HCT116 (cell line): ENCODE measurements at places on chromosomes 1 and 21. TPM values are rescaled to one million over a fixed set of nuclear protein-coding genes. Genes with fewer than 3 reads are reported as not detected.

The C1orf232 gene
- total RNA-seq: not detected

GRCh38 chr1:7299329-7299799 is 471.7 kb upstream of the VAMP3 start:
- no peaks in the 10 kb centered on the region for H3K36me3 ChIP-seq
- no peaks in the 10 kb centered on the region for H3K27me3 ChIP-seq
- H3K4me1 ChIP-seq: peaks cover 55% of the 10 kb centered on the region
- peak overlapping the region; percentile 85 for H3K27ac ChIP-seq

The KCNA3 gene
- total RNA-seq: 0.07 TPM

DNA sequence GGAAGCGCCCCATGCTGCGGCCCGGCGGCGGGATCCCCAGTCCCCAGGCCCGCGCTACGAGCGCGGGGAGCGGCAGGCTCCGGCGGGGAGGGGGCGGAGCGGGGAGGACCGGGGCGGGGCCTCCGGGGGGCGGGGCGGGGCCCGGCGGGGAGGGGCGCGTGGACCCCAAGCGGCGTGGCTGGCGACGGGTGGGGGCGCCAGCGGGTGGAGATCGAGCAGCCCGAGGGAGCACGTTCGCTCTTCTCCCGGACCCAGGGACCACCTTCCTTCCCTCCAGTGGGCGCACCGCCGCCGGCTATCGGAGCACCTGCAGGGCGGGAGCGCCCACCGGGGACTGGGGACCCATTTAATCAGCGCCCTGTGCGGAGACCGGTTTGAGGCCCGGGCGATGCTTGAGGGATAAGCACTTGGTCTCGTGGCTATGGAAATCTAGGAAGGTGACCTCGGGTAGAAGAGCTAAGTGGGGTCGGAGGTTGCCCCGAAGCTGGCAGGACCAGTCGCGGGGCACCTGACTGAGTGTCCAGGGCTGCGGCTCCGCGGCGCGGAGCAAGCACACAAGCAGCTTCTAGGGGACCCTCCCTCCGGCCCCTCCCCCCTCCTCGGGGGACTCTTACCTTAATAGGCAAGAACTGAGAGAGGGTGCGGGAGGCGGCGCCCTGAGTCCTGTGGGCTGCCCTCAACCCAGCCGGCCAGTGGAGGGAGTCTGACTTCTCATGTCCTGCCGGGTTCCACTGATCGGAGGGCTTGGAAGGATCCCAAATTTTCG is at the start of gene TSPAN2:
Gene TSPAN2, minus strand, starts transcription at position 84 of the 766 bp plus-strand sequence. Its CDS starts 71 bp downstream, at position 13.
- H3K4me1 ChIP-seq: 0 out of 2 replicates have a peak, but pooled peaks cover 4% of the 10 kb centered on the region
- no peaks in the 10 kb centered on the region for H3K36me3 ChIP-seq
- no peak within 1 kb of the TSS for H3K27ac ChIP-seq
- H3K4me3 ChIP-seq: peak within 1 kb of the TSS; percentile 43
- H3K27me3 ChIP-seq: no peaks in the 10 kb centered on the region

The FMOD gene
- not detected for total RNA-seq

- no peak overlapping the region for H3K4me3 ChIP-seq
- DNase-seq: peak; percentile 84
- H3K36me3 ChIP-seq: no peaks in the 10 kb centered on the region
- peaks cover 25% of the 10 kb centered on the region for H3K27me3 ChIP-seq
Measured at GRCh38 chr1:29513357-29513756, 277.0 kb downstream of the PTPRU start.

The CR1L gene
- 0.15 TPM for total RNA-seq

GRCh38 chr1:41890825-41891198 is 27.9 kb downstream of the HIVEP3 start:
- H3K27me3 ChIP-seq: no peaks in the 10 kb centered on the region
- H3K36me3 ChIP-seq: no peaks in the 10 kb centered on the region
- no peak for DNase-seq
- no peak overlapping the region for H3K4me3 ChIP-seq
- H3K4me1 ChIP-seq: peaks cover 21% of the 10 kb centered on the region

The RGS18 gene
- total RNA-seq: not detected

- no peaks in the 10 kb centered on the region for H3K36me3 ChIP-seq
- no peak overlapping the region for H3K4me3 ChIP-seq
- H3K4me1 ChIP-seq: no peaks in the 10 kb centered on the region
- H3K27me3 ChIP-seq: no peaks in the 10 kb centered on the region
- DNase-seq: no peak
Measured at GRCh38 chr1:199089393-199090122, 450.7 kb downstream of the PTPRC start.

The ARHGAP30 gene
- 0.39 TPM for total RNA-seq

DNA sequence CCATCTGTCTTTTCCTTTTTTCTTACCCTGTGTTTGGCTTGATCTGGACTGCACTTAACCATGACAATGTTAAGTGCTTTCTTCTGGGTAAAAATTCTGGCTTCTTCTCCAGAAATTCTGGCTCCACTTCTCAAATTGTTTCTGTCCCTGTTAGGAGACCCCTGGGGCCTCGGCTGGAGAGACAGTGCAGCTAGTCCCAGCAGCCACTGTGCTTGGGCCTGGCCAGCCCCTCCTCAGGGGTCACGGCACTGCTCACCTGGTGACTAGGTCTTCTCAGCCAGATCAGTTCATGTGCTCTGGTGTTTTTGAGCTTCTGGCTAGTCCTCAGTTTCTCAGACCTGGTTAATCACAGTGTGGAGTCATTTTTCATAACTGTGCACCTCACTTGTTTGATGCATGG is 72.4 kb downstream of the ADARB1 start:
- DNase-seq: no peak
- no peaks in the 10 kb centered on the region for H3K27me3 ChIP-seq
- H3K4me3 ChIP-seq: no peak overlapping the region
- peaks cover 8% of the 10 kb centered on the region; the same call in 1 of the 2 replicates for H3K4me1 ChIP-seq

The SLC35F3 gene
- total RNA-seq: 6.4 TPM

The IVL gene
- total RNA-seq: not detected

DNA sequence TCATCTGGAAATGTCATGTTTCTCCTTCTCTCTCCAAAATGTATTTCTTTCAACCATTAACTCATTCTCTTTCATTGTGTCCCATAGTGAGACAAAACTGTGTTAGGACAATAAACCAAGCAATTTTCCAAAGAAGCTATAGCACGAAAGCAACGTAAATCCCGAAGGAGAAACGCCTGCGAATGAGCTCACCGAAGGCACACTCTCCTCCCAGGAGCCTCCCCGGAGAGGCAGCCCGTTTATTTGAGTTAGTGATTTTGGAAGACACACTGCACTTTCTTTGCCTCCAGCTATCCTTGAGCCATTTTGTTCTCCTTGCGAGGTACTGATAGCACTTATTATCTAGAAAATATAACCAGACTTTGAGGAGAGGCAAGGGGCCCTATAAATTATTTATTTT is 41.2 kb downstream of the RSPH1 start:
- H3K36me3 ChIP-seq: no peaks in the 10 kb centered on the region
- no peak for DNase-seq
- H3K27me3 ChIP-seq: no peaks in the 10 kb centered on the region

DNA sequence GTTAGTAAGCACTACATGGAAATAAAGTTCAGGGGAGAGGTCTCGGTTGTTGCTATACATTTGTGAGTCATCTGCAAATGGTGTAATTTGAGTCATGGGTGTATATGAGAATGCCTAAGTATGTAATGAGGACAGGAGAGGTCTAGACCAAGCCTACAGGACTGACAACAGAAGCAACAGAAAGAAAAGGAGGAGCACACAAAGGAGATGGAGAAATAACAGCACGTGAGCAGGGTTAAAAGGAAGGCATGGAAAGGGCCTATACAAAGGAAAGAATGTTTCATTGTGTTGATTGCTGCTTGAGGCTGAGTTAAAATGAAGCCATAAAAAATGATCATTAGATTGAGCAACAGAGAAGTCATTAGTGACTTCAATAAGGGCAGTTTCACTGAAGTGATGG is 28.0 kb upstream of the PRKAA2 start:
- H3K36me3 ChIP-seq: no peaks in the 10 kb centered on the region
- H3K27ac ChIP-seq: no peak overlapping the region
- H3K4me1 ChIP-seq: no peaks in the 10 kb centered on the region
- H3K4me3 ChIP-seq: no peak overlapping the region
- DNase-seq: no peak

- no peak for DNase-seq
- no peaks in the 10 kb centered on the region for H3K4me1 ChIP-seq
- no peak overlapping the region for H3K4me3 ChIP-seq
Measured at GRCh38 chr21:15935530-15935929, 205.7 kb downstream of the USP25 start.

DNA sequence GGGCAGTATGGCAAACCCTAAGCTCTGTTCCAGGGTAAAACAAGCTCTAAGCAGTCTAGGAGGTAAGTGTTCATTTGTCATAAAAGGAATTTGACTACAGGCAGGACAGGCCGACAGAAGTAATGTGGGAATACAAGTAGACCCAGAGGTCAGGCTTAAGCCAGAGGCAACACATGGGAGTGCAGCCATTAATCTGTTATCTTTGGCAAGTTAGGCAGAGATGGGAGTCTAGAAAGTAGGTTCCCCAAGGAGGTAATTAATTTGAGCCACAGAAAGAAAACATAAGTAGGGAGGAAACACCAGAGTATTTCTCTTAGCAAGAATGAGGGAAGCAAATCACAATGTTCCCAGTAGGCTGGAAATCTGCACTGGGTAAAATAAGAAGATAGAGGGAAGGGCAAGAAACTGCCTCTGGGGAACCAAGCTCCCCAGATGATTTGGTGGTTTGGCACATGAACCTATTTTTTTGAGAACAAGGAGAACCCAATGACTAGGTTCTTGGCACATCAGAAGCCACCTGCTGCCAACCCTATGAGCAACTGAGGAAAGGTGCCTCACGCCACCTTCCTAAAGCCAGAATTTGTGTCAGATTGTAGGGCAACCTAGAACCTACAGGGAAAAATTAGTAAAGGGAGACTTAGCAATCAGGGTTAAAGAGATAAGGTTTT is 636.4 kb upstream of the PLXNA2 start:
- H3K27ac ChIP-seq: no peak overlapping the region
- no peaks in the 10 kb centered on the region for H3K4me1 ChIP-seq
- no peak for DNase-seq
- H3K36me3 ChIP-seq: no peaks in the 10 kb centered on the region
- no peaks in the 10 kb centered on the region for H3K27me3 ChIP-seq
- H3K4me3 ChIP-seq: no peak overlapping the region

The CDC20 gene
- 355 TPM for total RNA-seq

DNA sequence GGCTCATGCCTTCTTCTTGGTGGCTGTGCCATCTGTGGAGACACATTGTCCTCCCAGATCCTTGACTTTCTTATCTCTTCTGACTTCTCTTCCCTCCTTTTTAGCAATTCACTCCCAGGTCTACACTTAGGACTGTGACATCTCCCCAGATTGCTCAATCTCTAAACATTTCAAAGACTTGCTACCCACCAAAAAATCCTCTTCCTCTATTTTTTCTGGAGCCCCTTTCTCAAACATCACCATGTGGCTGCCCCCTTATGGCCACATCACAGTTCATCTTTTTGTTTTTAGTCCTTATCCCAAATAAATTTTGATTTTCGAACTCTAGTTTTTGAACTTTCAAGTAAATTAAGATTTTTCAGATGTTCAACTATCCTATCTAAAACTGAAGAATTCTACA is 148.6 kb upstream of the HOOK1 start:
- no peak overlapping the region for H3K4me3 ChIP-seq
- no peaks in the 10 kb centered on the region for H3K4me1 ChIP-seq
- DNase-seq: no peak
- no peaks in the 10 kb centered on the region for H3K27me3 ChIP-seq
- no peak overlapping the region for H3K27ac ChIP-seq

The RLF gene
- 20.5 TPM for total RNA-seq

The ANGPTL7 gene
- total RNA-seq: not detected

DNA sequence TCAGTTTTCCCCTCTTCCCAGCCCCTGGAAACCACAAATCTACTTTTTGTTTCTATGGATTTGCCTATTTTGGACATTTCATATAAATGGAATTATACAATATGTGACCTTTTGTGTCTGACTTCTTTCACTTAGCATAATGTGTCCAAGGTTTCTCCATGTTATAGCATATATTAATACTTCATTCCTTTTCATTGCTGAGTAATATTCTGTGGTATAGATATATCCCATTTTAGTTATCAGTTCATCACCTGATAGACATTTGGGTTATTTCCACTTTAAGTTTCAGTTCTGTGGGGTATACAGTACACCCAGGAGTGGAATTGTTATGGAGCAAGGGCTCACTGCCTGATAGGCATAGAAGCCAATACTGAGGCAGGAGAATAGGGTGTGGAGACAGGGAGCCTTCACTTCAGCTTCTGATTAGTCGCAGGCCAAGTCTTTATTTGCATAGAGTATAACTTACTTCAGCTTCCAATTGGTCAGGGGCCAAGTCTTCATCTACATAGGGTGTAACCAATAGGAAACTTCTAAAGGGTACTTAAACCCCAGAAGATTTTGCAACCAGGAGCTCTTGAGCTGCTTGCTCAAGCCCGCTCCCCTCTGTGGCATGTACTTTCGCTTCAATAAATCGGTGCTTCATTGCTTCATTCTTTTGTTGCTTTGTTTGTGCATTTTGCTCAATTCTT is 8.3 kb upstream of the NVL start:
- no peak overlapping the region for H3K27ac ChIP-seq
- H3K27me3 ChIP-seq: no peaks in the 10 kb centered on the region

The CENPF gene
- total RNA-seq: 120 TPM

DNA sequence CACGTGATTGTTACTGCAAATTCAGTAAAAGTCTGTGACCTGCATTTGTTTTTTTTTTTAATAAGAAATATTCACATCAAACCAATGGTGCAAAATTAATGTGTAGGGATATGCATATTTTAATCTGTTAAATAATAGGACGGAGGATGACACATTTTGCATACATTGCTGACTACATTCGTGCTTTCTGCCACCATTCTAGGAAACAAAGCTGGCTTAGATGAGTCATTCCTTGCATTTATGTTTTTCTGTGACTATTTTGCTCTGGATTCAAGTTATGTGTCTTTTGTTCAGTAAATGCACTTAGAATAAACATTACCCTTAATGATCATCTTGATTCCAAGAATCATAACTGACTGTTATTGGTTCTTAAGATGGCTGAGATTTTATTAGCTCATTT is 23.9 kb upstream of the CYYR1 start:
- no peak overlapping the region for H3K4me3 ChIP-seq
- H3K36me3 ChIP-seq: no peaks in the 10 kb centered on the region

DNA sequence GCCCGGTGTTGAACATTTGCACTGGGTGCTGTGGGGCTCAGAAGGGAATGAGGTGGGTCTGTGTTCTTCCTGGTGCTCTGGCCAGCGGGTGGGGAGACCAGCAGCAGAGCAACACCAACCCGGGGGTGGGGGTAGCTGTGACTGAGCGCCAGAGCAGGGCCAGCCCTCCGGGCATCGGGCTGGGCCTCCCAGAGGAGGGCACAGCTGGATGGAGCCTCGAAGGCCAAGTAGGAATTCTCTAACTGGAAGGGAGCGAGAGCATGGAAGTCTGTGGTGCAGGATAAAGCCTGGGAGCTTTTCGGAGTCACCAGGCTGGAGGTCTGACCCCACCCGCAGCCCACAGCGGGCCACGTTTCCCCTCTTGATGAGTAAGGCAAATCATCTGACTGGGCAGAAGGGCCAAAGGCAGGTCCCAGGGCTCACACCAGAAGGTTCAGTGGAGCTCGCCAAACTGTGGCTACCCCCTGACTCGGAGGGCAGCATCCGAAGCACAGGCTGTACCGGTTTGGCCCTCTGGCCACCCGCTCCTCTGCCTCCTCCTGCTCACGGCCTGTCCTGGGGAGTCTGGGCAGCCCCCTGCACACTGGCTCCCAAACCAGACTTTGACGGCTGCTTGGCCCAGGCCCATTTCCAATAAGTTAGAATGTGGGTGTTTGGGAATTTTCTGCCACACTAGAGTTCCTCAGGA is 18.8 kb downstream of the SLC1A7 start:
- no peak overlapping the region for H3K27ac ChIP-seq
- DNase-seq: no peak
- no peaks in the 10 kb centered on the region for H3K4me1 ChIP-seq
- no peak overlapping the region for H3K4me3 ChIP-seq
- no peaks in the 10 kb centered on the region for H3K27me3 ChIP-seq
- no peaks in the 10 kb centered on the region for H3K36me3 ChIP-seq

GRCh38 chr1:201676197-201676596 is 137.3 kb downstream of the NAV1 start:
- H3K36me3 ChIP-seq: no peaks in the 10 kb centered on the region
- no peak for DNase-seq
- H3K27ac ChIP-seq: no peak overlapping the region; the same call in 1 of the 2 replicates
- peaks cover 15% of the 10 kb centered on the region for H3K4me1 ChIP-seq

The FALEC gene
- 0.59 TPM for total RNA-seq
